Stimulated activated CD8-positive, alpha-beta memory T cell treated with anti-CD3 and anti-CD28 coated beads, Interleukin-4, amount 100 ng/mL, for 1 hour (primary cell): ENCODE measurements at places on chromosomes 11 and 22.

GRCh38 chr11:25593221-25593620 is 738.7 kb upstream of the ANO3 start:
- no peak for DNase-seq

DNA sequence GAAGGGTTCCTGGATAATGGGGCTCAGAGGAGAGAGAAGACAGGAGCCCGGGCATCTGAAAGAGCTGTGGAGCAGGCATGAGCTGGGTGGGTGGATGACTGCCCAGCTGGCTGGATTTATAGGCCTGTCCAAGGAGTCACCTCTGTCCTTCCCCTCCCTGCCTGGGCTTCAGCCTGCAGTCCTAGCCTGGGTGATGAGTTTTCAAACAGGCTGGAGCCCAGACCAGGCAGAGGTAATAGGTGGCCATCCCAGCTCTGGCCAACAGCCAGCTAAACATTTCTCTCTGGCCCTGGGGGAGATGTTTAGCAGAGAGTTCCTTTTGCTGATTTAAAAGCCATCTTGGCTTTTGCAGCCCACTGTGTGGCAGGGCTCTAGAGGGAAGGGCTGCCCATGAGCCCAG is 5.4 kb downstream of the C11orf96 start:
- DNase-seq: no peak

DNA sequence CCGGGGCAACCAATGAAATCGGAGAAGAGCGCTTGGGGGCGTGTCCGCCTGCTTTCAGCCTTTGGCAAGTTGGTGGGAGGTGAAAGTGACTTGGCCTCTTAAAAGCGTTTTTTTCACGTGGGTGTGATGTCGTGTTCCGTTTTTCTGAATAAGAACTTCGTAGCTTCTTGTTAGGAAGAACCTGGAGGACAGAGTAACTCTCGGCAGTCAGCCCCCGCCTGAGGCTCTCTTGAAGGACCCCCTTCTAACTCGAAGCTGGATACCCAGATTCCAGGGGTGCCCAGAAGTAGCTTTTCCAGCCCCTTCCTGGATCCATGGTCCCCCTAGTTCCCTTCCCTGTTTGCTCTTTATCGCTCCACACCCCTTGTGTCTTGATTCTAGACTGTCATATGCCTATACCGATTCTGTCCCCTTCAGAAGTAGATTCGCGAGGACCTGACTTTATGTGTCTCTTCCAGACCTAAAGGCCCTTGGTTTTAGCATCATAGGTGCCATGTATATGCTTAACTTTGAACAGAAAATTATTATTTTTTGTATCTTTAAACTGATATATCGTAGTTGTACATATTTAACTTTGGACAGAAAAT is 915 bp upstream of the OSBP start:
- no peak for DNase-seq

DNA sequence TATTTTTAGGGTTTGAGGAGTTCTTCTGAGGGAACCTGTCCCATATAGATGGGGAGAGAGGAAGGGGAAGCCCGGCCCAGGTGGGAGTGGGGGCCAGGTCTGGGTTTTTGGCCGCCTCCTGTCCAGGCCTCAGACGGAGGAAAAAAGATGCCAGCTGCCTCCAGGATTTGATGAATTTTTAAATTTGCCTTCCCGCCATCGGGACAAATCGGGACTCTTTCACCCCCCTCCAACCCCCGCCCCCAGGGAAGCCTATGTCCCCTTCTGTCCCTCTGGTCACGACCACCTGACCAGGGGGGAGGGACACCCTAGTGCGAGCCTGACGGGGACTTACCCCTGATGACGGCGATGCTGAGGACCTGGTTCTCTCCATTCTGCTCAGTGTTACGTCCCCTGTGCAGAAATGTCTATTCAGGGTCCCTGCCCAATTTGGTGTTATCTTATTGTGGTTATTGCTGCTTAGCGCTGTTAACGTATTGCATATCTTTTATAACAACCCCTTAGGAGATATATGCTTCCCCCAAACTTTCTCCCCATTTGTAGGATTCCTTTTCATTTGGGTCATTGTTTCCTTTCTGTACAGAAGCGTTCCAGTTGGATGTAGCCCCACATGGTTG is 115.9 kb upstream of the GRK3 start:
- DNase-seq: no peak

DNA sequence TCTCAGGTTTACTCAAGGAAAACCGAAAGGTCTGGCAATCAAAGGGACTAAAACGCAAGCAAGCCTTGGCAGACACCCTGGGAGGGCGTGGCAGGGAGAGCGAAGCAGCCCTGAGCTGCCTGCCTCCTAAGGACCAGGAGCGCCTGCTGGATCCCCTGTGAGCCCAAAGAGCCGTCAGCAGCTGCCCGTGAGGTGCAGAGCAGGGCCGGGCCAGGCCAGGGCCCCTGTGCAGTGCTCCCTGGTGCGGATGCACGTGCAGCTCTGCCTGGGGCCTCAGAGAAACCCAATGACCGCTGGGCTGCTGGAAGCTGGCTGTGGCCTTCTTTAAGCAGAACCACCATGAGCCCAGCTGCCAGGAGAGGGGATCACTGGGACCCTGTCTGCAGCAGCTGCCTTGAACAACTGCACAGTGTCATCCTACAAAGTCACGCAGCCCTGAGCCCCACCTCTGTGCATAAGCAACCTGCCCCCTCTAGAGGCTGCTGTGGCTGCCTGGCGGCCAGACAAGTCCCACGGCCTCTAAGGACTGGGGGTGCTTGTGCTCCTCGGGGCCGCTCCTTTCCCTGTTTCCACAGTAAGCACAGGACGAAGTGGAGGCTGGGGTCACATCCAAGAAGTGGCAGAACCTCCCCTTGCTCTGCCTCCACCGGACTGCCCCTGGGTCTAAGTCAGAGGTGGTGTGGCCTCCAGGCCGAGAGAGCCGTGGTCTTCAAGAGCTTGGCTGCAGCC is 29.1 kb upstream of the COMT start:
- DNase-seq: no peak

DNA sequence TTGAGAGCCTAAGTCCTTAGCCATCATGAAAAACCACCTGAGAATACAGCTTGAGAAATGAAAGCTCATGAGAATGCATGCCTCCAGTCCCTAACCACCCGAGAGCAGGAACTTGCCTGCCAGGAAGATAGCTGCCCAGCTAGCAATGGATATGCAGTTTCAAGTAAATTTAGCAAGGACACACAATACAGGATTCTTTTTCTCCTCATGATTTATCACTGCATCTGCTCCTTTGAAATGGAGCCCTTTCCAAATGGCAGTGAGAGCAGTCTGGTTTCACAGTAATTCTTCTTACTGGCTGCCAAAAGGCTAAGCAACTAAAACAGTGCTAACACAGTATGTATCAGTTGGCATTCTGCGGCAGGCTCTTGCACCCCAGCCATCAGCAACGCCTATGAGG is 109.9 kb downstream of the MICAL3 start:
- DNase-seq: no peak

- no peak for DNase-seq
These were observed 32.0 kb upstream of the YWHAH start for GRCh38 chr22:31912407-31912743.

GRCh38 chr22:39592081-39593065 is 21.8 kb downstream of the CACNA1I start:
- no peak for DNase-seq

- DNase-seq: no peak
These were observed 3.8 kb upstream of the CYB5R2 start for GRCh38 chr11:7677071-7677470.

DNA sequence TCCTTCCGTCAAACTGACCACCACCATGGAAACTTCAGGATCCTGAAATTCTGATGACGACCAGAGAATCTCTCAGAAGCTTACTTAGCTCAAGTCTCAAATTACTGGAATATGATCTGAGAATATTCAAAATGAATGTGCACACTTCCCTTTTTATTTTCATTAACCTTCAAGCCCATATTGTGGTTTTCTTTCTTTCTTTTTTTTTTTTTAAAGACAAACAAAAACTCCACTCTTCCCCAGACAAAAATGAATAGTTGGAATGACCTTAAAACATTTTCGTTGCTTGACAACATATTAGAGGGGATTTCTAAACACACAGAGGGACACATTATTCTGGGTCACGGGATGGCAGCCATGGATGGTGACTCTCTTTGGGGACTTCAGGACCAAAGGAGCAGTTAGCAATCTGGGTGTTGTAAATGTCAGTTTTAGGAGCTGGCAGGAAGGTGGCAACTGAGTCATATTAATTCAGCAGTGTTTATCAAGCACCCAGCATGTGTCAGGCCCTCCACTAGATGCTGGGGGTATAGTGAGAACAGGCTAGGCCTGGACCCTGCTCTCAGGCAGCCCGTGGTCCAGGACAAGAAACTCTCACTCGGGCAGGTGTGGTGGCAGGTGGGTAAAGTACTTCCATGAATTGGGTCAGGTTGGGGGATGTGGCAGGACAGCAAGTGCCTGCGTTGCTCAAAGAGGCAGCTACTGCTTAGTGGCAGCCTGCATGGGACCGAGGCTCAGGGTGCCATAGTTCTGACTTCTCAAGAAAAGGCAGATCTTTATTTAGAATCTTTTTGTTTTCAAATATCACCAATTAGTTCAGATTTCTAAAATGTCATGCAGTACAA is 126.1 kb downstream of the HIPK3 start:
- no peak for DNase-seq

GRCh38 chr22:20610243-20610686 is 102.9 kb downstream of the MED15 start:
- DNase-seq: no peak

GRCh38 chr22:37778370-37779009 is 29.2 kb upstream of the GCAT start:
- no peak for DNase-seq

DNA sequence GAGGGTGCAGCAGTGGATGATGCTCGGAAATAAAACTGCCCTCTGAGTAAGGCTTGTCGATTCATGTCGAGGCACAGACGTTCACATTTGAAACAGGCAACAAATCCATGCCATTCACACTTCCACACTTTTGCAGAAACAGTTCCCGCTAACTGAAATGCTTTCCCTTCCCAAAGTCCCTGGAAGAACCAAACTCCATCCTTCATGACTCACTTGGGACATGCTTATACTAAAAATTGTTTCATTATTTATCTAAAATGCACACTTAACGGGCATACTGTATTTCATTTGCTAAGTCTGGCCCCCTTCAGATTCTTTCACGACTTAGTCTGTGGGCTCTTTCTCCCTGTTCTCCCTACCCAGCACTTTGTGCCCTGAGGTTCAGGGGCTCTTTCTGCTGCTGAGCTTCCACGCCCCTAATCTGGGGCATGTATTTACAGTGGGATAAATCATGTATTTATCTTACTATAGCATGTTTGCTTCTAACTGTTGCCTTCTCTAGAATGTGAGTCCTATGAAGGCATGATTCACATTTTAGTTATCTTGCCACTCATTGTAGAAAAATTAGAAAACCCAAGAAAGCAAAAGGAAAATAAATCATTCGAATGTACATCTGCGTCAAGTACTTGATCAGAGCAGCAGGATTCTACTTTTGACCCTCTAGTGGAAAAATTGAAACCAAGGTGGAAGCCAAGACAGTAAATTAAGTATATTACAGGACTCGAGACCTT is 12.5 kb downstream of the SCGB1A1 start:
- DNase-seq: no peak

- no peak for DNase-seq
These were observed 99.3 kb upstream of the FAT3 start for GRCh38 chr11:92125321-92125720.

DNA sequence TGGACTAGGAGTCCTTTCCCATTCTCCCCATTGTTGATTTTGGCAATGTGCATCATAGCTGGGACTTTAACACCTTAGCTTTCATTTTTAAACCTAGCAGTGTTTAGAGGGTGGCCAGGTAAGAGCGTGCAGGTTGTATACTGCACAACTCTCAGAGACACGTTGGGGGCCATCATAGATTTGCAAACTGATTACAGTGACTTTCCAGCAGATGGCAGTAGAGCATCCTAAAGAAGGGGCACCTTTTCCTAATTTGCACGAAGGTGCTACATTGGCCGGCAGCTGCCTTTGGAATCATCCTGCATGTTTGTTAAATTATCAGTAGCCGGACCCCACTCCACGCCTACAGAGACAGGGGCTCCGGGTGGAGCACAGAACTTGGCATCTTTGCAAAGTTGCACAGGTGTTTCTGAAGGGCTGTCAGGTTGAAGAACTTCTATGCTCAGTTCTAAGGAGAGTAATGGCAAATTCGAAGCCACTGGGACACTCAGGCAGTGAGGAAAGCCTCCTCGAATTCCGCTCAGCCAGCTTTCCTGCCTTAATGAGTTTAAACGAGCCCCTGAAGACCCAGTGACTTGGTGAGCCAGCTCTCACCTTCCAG is 7.7 kb downstream of the LHFPL7 start:
- DNase-seq: no peak

DNA sequence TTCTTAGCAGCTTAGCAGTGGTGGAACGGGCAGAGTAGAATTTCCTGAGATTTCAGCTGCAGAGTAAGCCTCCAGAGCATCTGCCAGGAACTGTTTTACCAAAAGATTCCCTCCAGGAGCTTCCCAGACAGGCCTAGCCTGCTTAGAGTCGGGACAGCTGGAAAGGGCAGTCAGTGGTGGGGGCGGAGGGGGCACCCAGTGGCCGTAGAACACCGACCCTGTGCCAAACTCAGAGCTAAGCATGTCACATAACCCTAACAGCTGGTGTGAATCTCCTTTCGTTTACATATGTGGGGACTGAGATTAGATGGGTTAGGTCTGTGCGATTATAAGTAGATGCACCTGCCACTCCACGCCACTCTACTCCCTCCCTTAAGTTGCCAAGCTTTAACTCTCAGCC is 80.0 kb upstream of the CRTAM start:
- no peak for DNase-seq

- DNase-seq: no peak
These were observed 78.1 kb upstream of the PICALM start for GRCh38 chr11:86147004-86147403.

DNA sequence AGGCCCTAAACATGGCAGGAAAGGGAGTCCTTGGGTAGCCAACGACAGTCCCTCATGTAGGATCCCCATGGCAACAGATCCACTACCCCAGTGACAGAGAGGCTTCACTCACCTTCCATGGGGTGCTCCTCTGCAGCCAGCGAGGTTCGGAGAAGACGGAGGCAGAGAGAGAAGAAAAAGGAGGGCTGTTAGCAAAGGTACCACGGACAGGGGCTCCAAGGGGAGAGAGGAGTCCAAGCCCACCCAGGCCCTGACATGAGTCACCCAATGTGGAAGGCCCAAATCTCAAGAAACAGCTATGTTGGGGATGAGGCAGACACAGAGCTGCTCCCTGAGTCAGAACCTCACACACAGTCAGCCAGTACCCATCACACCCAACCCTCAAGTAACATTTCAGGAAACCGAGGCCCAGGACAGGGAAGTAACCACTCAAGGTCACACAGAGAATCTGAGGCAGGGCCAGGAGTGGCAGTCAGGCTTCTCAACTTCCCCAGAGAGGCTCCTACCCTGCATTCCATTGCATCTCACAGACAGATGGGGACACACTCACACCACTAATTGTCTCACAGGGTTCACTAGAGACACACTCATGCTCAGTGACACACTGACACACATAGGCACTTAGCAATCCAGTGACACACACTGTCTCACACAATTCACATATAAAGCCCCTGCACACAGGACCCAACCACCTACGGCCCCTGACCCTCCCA is 25.2 kb downstream of the NRXN2 start:
- no peak for DNase-seq

- DNase-seq: no peak
These were observed 127.8 kb downstream of the CHST1 start for GRCh38 chr11:45537614-45538013.

- no peak for DNase-seq
These were observed 47.5 kb upstream of the ME3 start for GRCh38 chr11:86719781-86720463.

- no peak for DNase-seq
These were observed 24.1 kb upstream of the MICAL3 start for GRCh38 chr22:18048441-18048898.
